ENCODE measurements at places on chromosomes 3 and 15. TPM values are rescaled to one million over a fixed set of nuclear protein-coding genes. Genes with fewer than 3 reads are reported as not detected.

DNA sequence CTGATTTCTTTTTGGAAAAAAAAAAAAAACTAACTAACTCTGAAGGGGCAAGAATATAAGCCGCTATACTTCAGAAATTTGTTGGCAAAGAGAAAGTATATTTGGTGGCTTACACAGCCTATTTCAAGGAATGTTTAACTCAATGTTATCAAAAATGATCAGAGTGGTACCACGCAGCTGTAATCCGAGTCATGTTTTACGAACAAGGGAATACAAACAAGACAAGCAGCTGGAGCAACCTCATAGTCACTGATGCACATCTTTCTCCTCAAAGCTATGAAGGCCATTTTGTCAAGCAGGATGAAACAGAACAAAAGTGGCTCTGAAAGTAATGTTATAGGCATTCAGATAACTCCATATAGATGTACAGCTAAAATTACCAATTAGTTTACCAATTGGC, 81.2 kb downstream of the SCAPER start:
- DNase-seq = no peak
- H3K27me3 ChIP-seq = no peaks in the 10 kb centered on the region
- no peaks in the 10 kb centered on the region for H3K4me1 ChIP-seq
- no peak overlapping the region for H3K4me3 ChIP-seq
- no peaks in the 10 kb centered on the region for H3K36me3 ChIP-seq

- H3K4me1 ChIP-seq = peaks cover 8% of the 10 kb centered on the region
- no peaks in the 10 kb centered on the region for H3K27me3 ChIP-seq
- no peak overlapping the region for H3K27ac ChIP-seq
These were observed 99.2 kb upstream of the LRRN1 start for GRCh38 chr3:3699816-3700633.

DNA sequence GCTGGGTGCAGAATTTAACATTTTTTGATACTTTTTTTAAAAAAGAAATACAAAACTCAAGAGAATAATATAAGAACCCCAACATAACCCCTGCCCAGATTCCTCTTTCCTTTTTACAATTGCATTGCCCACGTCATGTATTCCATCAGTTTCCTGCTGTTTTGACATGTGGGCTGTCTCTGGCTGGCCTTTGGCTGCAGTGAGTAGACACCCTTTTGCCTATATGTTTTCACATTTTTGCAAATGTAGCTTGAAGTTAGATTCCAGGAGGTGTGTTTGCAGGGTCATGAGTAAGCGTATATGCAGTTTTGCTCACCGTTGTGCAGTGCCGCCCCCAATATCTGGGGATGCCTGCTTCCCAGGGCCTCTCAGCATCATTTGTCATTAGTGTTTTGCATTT, 28.0 kb upstream of the ATP10A start:
- no peaks in the 10 kb centered on the region for H3K27me3 ChIP-seq
- H3K4me1 ChIP-seq = peaks cover 15% of the 10 kb centered on the region
- H3K36me3 ChIP-seq = no peaks in the 10 kb centered on the region
- no peak overlapping the region for H3K4me3 ChIP-seq
- no peak for DNase-seq
- H3K27ac ChIP-seq = no peak overlapping the region

DNA sequence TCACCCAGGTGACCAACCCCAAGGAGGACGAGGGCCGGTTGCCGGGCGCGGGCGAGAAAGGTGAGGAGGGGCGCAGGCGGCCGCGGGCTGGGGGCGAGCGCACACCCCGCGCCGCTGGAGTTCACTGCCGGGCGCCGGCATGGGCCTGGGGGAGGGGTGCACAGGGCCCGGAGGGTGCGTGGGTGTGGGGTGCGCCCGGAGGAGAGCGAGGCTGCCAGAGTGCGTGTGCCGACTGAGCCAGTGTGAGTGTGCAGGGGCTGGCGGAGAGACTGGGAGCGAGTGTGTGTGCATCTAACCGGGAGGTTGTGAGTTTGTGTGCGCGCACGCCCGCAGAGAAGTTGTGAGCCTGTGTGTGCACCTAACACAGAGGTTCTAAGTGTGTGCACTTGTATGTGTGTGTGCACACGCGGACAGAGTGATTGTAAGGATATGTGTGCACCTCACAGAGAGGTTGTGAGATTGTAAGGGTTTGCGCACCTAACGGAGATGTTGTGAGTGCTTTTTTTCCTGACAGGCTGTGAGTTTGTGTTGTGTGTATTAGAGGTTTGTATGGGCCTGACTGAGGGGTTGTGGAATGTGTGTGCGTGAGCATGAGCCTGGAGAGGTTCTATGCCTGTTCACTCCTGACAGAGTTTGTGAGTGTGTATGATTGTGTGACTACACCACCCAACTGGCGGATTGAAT, 681 bp downstream of the CTDSPL start:
- peak overlapping the region; percentile 92 for H3K4me3 ChIP-seq
- peak overlapping the region; percentile 7 for H3K27ac ChIP-seq
- no peaks in the 10 kb centered on the region for H3K36me3 ChIP-seq

DNA sequence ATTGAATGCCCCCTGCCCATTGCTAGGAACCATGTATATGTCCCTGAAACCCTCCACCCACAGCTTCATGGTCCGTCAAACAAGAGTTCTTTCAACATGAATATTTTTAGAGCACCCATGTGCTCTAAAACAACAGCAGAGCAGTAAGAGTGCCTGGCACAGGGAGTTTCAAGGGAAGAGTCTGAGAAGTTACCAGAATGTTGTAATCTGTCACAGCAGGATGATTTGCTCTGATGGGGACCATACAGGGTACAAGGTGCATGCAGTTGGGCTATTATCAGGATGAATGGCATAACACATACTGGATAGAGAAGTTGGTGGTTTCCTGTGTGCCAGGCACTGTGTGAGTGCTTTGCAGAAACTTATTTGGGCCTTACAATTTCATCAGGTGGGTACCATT, 27.8 kb upstream of the FLNB start:
- peaks cover 64% of the 10 kb centered on the region for H3K4me1 ChIP-seq
- no peaks in the 10 kb centered on the region for H3K36me3 ChIP-seq
- no peak for DNase-seq
- H3K27ac ChIP-seq = no peak overlapping the region

GRCh38 chr15:36335659-36336058, 243.8 kb upstream of the CDIN1 start:
- DNase-seq = no peak
- no peaks in the 10 kb centered on the region for H3K4me1 ChIP-seq
- H3K36me3 ChIP-seq = no peaks in the 10 kb centered on the region
- H3K4me3 ChIP-seq = no peak overlapping the region
- H3K27ac ChIP-seq = no peak overlapping the region

GRCh38 chr3:64686446-64686908, 1.3 kb downstream of the ADAMTS9 start:
- peak; percentile 47 for DNase-seq
- no peaks in the 10 kb centered on the region for H3K36me3 ChIP-seq
- no peaks in the 10 kb centered on the region for H3K27me3 ChIP-seq
- peaks cover 6% of the 10 kb centered on the region for H3K4me1 ChIP-seq

DNA sequence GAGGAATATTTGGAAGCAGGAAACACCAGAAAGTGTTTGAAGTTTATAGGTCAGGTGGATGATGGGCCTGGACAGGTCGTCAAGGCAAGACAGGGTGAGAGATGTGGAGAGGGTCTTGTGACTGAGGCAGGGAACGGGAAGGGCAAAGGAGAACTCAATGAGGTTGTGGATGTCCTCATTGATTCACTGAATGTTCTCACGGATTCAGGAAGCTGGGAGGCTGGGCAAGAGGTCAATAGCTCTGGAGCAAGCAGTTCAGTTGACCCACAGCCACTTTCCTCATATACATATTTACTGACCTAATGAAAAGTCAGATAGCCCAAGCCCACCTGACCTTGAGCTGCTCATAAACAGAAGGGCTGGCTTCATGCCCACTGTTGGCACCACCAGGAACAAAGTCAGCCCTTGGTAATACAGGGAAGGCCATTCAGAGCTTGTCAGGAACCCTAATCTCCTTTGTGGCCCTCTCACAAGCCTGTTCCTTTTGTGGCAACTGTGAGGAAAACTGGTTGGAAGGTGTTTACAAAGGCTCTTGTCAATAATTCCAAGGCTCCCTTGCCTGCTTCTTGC, 31.6 kb downstream of the ARRDC4 start:
- 0 out of 2 replicates have a peak, but pooled peaks cover 7% of the 10 kb centered on the region for H3K4me1 ChIP-seq
- H3K4me3 ChIP-seq = no peak overlapping the region
- H3K36me3 ChIP-seq = no peaks in the 10 kb centered on the region
- H3K27me3 ChIP-seq = no peaks in the 10 kb centered on the region
- H3K27ac ChIP-seq = no peak overlapping the region

Gene CAMK1
- 9.7 TPM for total RNA-seq

Gene CELF6
- not detected for total RNA-seq

Gene CHP1
- 129 TPM for total RNA-seq

Gene MORC1
- not detected for total RNA-seq

Gene APBA2
- total RNA-seq = not detected
